H4 (cell line): ENCODE measurements at places on chromosomes 5 and 9.

DNA sequence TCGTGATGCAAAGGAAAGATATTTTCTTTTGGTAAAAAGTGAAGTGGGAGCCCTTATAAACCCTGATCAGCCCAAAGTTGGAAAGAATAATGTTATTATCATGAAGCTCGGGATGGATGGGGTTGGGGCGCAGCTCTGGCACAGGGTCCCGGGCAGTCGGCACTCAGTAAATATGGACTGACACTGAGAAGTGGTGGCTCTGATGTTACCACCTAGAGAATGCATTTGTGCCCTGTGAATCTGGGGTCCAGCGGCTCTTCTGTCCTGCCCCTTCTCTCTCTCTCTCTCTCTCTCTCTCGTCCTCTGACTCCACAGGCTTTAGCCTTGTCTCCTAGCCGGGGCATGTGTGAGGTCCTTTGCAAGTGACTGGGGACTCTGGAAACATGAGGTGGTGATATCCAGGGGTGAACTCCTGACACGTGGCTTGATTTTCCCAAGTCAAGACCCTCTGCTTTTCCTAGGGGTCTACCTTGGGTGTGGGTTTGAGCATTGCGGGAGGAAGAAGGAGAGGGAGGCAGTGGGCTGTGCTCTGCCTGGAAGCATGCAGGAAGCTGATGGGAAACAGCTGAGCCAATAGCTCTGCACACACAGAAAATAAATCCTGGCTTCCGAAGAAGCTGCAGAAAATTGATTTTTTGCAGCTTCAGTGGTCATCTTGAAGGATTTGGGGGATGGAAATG, 162.7 kb downstream of the MACROH2A1 start:
- DNase-seq = no peak

- no peak for DNase-seq
Measured at GRCh38 chr9:111876179-111876578, 20.4 kb upstream of the UGCG start.

- DNase-seq = no peak
Measured at GRCh38 chr5:84535281-84535680, 150.6 kb upstream of the EDIL3 start.

DNA sequence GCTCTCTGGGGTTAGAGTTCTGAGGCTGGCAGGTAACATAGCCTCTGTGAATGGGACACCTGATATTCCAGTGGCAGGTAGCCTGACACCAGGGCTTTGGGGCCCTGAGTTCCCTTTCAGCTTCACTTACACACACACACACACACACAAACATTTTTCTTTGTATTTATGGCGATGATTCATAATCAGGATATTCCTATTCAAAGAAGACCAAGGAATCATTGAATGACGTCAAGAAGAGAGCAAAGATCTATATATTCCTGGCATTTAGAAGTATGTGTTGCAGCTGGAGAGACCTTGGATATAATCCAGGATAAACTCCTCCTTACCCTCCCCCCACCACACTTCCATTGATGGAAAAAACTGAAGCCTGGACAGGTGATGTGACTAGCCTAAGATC, 7.9 kb upstream of the ENTREP1 start:
- no peak for DNase-seq

GRCh38 chr5:157650991-157651611, 1.1 kb downstream of the SOX30 start:
- DNase-seq = no peak

- DNase-seq = no peak
Measured at GRCh38 chr9:106771608-106772007, 91.4 kb upstream of the ZNF462 start.

DNA sequence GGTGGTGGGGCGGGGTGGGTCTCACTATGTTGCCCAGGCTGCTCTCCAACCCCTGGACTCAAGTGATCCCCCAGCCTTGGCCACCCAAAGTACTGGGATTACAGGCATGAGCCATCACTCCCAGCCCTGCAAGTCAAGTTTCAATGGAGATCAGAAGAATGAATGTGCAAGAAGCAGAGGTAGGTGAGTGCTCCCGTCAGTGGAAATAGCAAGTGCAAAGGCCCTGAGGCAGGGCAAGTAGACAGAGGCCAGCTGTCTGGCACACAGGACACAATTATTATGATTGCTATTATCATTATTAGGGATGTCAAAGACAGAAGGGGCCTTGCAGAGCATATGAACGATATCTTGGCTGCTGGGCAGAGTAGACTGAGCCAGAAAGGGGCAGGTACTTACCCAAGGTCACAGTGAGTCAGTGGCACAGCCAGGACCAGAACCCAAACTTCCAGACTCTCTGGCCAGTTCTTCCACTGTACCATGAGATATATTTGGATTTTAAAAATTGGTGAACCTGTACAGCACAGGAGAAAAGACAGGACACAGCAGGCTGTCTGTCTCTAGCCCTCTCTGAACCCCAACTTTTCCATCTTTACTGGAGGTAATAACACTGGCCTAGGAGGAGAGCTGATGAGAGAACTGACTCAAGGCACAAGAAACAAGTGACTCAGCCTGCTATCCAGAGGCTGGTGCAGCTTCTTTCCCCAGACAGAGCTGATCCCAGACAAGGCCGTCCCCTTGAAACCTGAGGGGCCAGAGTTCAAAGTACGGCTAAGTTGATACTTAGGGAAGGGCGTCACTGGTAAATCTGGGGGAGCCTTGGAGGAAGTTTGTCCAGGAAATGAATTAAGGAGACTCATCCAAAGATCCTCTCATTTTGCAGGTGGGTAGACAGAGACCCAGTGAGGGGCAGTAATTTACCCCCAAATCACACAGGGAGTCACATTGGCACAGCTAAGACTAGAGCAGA, 1.4 kb downstream of the HDHD3 start:
- DNase-seq = no peak

- no peak for DNase-seq
Measured at GRCh38 chr5:177366528-177367322, 9.0 kb downstream of the RGS14 start.

- no peak for DNase-seq
Measured at GRCh38 chr9:1606253-1606652, 408.9 kb upstream of the SMARCA2 start.

DNA sequence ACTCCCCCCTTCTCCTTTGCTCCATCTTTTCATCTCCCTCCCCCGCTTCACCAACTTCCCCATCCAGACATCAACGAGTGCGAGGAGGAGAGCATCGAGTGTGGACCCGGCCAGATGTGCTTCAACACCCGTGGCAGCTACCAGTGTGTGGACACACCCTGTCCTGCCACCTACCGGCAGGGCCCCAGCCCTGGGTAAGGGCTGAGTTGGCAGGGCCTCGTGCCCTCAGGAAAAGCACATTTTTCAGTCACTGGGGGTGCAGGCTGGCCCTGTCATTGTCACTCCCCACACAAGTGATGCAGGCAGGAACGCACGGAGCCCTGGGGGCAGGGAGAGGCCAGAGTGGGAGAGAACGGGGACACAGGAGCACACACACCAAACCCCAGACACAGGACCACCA, 12.4 kb upstream of the ASS1 start:
- no peak for DNase-seq

GRCh38 chr5:78803353-78803752, 154.8 kb upstream of the LHFPL2 start:
- DNase-seq = no peak

DNA sequence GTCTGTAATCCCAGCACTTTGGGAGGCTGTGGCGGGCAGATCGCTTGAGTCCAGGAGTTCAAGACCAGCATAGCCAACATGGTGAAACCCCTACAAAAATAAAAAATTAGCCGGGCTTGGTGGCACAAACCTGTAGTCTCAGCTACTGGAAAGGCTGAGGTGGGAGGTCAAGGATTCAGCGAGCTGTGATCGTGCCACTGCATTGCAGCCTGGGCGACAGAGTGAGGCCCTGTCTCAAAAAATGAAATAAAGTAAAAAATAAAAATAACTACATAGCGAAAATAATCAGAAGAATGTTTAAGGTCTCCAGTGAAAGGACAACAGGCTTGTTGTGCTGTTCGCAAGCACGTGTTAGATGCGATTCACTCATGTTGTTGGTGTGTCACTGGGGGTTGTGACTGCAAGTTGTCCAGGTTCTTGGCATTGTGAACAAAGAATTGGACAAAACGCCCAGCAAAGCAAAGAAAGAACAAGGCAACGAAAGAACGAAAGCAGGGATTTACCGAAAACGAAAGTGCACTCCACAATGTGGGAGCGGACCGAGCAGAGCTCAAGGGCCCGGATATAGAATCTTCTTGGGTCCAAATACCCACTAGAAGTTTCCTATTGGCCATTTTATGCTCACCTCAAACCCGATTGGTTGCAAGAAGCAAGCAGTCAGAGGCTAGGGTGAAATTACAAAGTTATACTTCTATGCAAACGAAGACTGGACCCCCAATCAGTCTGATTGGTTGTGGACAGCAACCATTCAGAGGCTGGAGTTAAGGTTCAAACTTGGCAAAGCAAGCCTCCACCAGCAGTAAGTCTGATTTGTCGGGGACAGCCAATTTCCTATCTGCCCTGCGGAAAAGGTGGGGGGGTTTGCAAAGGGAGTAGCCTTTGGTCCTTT, 844 bp upstream of the MCCC2 start:
- DNase-seq = no peak

DNA sequence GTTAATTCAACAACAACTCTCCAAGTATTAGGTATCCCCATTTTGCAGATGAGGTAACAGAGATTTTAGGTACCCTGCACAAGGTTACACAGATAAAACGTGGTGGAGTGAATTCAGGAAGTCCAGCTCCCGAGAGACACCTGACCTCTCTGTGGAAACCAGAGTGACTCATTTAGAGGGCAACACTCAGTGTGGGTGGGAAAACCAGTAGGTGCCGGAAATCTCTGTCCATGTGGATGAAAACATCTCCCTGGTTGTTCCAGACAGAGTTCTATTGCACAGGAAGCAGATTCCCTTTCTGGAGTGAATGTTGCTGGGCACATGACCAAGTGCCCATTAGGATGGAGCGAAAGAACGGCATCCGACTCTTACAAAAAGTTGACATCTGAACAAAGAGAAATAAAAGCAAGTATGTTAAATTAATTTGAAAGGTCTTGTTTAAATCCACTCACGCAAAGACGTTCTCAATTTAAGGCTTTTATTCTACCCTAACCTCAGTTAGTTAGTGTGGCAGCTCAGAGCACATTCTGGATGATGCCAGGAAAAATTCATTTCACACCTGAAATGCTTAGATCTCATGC, 391.9 kb upstream of the WWC1 start:
- DNase-seq = peak; percentile 59

DNA sequence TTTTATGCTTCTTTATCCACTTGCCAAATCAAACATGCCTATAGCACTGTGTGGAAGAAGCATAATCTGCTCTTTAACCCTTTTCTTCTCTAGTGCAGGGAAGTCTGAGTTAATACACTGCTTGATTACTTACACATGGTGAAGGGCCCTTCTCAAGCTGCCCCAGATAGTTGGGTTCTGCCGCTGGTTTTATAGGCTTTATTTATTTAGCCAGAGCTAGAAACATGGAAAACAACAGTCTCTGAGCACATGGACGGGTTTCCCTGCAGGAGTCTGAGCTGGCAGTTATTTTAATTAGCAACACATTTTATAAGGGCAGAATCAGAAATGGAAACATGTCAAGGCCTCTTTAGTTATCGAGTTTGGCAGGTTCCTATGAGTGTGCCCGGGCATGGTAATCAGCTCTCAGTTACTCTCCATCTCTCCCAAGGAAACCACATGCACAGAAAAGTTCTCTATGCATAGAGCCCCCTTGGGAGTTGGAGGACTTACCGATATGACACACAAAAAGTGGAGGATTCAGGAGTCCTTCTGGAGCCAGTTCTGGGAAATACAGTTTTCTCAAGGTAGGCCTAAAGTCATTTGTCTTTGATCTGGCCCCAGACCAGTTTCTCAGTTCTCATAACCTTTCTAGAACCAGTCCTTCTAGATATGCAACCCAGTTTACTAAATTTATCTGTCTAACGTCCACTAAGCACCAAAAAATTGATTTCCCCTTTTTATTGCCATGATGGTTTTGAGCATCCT, 564.8 kb downstream of the ACTL7B start:
- DNase-seq = no peak

DNA sequence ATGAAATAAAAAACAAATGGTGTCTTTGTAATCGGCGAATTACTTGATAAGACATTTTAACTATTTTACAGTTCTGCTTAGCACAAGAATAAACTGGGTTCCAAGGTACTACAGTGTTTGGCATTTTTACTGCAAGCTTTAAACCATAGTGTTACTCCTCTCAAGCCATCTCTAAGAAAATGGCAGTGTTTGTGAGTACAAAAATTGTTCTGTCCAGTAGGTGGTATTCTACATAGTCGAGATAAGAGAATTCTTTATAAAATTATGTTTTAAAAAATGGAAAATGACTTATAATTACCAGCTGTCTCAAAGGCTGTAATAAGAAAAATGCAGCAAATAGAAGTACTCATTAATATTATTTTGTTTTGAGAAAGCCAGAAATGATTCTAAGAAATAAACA, 3.2 kb downstream of the SMIM15 start:
- DNase-seq = no peak

DNA sequence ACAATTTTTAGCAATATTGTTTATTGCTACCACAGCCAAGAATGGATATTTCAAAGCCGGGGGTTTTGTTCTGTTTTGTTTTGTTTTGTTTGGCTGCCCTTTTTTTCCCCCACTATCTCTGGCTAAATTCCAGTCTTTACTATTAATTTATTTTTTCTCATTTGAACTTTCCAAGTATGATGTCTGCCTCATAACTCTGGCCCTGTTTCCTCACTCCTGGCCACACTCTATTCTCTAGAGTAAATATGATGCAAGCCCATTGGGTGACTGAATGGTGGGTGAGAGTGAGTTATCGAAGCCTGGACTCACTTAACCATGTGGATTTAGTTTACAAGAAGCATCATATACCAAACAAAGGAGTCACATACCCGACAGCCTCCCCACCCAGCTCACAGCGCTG, 41.9 kb downstream of the WDR36 start:
- DNase-seq = no peak

DNA sequence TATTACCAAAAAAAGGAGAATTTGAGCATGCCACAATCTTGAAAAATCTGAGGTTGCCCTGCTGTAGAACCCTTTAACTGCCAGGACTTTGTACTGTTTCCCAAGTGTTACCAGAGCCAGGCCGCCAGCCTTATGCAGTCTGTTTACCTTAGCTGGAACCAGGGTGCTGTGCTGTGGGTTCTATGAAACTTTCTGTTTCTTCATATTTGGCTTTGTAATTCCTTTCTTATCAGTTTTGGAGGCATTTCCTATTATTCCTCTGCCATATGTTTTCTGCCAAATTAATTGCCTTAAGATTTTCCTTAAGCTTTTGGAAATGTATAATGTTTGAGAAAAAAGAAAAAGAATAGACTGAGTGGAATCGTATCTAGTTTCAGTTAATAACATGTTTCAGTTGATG, 2.1 kb downstream of the S1PR3 start:
- no peak for DNase-seq

DNA sequence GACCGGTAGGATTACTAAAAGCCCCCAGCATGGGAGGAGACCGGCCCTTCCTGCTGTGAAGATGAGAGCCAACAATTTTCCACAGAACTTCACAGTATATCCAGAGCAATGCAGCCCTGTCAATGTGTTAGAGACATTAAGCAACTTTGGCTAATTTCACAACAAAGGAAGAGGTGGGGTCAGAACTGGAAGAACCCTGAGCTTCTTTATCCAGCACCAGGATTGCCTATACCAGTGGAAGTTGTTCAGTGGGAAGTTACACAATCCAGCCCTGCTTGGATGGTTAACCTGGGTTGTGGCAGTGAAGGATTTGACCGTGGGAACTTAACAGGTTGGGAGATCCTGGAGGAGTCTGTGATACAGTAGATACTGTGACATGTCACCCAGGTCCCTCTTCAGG, 197.0 kb downstream of the FBN2 start:
- DNase-seq = no peak
